ENCODE measurements at places on chromosomes 3 and 15.
A peak's percentile ranks its signal among the peaks of the same experiment; 100 is the strongest.

DNA sequence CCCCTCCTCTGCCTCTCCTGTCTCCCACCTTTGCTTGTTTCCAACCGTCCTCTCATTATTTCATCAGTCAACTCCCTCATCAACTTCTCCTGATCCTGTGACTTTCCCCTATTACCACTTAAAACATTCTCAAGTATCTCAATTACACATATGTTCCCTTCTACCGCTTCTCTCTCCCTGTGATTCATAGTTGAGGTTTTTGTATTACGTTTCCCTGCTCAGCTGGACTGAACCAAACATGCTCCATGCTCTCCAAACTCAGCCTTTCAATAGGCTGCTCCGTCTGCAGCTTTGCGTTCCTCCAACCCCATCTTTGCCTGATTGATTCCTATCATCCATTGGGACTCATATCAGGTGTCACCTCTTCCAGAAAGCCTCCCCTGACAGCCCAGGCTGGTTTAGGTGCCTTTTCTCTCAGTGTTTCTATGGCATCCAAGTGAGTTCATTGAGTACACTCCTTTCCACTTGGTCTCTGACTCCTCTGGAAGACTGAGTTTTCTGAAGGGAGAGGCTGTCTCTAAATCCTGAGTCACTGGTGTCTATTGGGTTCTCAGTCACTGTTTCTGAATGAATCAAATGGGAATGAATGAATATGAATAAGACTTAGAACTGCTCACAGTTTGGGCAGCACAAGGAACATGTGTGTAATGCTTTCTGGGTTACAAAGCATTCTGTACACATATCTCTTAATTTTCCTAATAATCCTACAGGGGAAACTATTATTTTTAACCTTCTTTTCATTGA is 56.4 kb downstream of the PLD1 start:
- no peak for DNase-seq

DNA sequence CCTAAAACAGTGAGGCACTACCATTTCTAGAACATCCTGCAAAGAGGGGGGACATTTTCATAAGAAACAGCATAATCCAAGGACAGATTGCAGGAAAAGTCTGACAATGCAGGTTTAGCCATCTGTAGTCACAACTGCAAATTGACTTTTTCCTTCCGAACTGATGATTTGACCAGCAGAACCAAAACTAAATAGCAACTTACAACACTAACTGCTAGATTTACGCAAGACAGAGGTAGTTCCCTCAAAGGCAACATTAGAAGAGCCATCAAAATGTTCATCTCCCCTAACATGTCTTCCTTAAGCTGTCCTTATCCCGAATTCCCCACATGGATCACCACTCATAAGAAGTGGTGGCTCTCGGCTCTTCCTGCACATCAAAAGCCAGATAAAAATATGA is 129.6 kb downstream of the GADL1 start:
- no peak for DNase-seq

DNA sequence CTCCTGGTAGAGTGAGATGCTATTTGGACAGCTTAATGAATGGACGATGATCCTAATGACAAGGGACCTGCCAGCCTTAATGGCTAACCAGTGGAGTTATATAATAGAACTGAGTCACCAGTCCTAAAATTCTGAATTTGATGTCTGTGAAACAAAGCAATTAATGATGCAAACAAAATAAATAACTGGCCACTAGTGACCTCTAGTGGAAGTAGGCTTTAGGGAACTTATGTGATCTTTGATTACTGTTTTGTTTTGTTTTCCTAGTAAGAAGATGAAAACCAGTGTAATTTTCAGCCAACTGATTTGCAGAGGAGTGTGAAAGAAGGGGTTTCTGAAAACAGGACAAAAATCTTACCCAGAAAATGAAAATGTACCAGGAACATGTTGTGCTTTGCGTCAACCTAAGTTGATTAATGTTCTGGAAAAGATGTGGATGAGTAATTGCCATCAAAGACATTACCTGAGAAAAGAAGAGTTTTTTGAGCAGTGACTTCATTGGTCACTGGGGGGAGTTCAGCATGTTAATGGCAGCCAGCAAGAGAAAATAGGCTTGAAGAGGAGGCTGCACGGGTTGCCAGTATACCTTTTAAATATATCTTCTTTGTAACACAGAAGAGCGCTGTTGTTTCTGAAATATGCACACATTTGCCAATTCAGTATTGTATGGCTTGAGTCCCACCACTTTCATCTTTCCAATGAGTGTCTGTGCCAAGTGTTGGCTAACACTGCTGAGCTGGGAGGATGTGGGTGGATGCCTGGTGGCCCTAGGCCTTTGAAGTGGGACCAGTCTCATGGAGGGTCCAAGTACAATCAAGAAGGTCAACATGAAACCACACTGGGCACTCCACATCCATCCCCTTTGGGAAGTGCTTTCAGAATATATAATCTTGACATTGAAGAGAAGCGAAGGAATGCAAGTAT is 9.3 kb downstream of the VEPH1 start:
- no peak for DNase-seq

DNA sequence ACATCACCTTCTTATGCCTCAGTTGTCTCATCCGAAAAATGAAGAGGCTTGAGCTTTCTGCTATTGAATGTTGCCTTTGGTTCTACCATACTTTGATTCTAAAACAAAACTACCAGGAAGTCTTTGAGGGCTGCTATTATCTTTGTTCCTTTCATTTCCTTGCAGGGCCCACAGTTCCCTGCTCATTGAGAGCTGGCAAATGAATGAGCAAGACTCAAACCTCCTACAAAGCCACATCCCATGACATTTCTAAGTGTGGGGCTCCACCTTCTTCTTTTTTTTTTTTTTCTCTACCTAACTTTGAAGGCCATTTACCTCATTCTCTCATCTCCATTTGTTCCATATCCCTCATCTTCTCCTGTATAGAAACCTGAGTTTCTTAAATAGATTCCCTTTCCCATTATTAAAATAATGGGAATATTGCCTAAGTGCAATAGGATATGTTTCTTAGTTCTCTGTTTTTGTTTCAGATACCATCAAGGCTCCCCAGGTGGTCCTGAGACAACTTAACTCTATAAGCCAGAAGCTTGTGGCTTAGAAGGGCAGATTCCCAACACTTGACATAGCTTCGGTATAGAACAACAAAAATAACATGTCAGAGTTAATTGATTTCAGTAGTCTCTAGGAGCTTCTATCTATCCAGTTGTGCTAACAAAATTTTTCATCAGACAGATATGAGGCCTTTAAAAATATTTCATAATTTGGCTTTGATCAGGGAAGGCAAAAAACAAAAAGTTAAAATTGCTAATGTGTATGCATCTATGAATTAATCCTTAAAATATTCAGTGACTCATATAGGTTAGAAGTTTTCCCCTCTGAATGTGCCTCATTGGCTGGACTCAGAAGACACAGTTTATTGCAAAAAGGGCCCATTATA is 951.6 kb downstream of the TUSC7 start:
- no peak for DNase-seq

- DNase-seq: no peak
Measured at GRCh38 chr15:87563869-87564268, 692.7 kb downstream of the NTRK3 start.

DNA sequence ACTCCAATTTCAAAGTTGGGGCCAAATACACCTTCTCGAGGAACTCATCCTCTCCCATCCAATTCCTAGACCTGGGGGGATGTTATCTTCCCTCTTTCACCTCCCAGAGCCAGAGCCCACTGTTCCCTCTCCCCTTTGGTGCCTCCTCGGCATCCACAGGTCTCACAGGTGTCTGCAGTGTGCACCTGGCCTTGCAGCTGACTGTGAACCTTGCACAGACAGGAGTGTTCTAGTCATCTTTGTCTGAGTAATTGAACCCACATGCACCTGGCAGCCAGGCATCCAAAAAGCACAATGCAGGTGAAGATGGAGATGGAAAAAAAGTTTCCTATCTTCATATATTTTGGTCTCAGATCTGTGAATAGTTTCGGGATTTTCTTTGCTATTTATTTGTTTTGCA is 30.8 kb downstream of the PCOLCE2 start:
- no peak for DNase-seq

DNA sequence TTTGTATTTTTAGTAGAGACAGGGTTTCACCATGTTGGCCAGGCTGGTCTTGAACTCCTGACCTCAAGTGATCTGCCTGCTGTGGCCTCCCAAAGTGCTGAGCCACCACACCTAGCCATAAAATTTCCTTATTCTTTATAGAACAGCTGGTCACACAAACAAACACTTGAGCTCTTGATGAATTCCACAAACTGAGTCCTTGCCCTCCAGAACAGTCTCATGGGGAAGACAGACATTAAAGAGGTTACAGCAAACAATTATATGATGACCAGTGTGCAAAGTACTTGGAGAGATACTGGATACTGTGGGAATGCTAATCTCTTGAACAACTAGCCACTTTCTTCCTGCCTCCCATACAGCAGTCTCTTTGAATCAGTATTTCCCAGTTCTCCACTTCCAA is 7.5 kb upstream of the ATP11B start:
- DNase-seq: no peak

GRCh38 chr3:40321818-40322217 is 12.3 kb downstream of the EIF1B start:
- DNase-seq: no peak

DNA sequence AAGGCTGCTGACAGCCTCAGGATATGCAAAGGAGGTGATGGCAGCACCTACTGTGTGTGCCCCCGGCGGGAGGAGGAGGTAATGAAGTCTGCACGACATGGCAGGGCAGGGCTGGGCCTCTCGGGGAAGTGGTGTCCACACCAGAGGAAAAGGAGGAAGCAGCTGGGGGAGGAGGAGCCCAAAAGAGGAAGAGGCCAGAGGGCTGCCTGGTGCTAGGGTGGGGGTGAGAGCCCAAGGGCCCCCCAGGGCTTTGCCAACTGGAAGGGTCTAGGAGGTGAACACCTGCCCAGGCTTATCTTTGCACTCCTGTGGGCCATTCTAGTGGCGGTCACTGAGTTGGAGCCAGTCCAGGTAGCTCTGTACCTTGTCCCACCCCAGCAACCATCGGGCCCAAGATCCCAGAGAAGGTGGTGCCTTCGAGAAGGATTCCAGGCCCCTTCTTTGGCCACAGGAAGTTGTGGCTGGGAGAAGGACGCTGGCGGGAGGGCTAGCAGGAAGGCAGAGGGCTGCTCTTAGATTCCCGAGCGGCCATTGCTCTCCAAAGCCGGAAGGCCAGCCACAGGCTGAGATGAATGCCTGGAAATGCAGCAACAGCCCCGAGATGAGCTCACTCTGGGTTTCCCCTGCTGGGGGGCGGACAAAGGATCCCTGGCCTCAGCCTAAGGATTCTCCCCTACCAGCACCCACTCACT is 7.0 kb downstream of the GNAI2 start:
- peak; percentile 53 for DNase-seq

DNA sequence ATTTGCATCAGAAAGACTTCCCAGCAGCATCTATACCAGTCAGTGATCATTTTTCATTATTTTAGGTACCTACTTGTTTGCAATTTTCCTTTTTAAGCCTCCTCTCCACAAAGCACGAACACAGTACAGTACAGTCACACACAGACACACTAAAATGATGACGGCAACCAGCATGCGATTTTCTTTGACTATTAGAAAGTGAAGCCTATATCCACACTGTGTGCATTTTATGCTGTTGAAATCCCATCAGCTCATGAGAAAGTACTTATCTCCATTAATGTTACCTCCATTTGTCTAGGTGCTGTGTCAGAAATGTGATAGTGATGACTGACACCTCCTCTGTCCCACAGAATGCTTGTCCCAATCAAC is 294.7 kb upstream of the MEIS2 start:
- no peak for DNase-seq

DNA sequence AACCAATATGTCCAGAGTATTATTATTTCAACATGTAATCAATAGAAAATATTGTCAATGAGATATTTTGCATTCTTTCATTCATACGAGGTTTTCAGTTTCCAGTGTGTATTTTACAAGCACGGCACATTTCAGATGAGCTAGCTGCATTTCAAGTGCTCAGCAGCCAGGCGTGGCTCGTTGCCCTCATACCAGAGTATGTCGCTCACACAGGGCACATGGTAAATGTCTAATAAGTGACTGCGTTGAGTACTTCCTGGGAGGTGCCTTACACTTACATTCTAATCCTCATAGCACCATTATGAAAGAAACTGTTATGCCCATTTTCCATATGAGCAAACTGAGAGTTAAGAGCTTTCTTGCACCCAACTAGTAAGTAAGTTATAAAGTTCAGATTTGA is 47.4 kb downstream of the TMEM266 start:
- DNase-seq: no peak

GRCh38 chr3:154125378-154126030 is 4.3 kb downstream of the ARHGEF26 start:
- DNase-seq: no peak

- DNase-seq: no peak
Measured at GRCh38 chr3:159761369-159761768, 227.3 kb upstream of the IL12A start.
